ENCODE measurements at places on chromosomes 1 and 21.

DNA sequence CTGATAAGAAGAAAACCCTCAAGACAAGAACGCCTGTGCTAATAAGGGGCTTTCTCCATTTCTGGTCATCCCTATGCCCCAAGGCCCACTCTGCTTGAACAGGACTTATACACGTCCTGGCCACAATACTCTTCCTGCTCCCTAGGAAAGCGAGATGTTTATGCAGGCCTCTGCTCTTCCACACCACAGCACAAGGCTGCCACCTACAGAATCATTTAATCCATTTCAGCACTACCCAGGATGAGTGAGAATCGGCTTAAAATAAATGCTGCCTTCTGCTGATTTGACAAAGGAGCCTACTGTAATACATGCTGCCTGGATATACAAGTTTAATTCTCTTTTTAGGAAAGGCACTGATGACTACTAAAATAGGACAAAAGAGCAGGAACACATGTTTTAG lies 29.4 kb downstream of the FRRS1 start:
- no peak for DNase-seq

DNA sequence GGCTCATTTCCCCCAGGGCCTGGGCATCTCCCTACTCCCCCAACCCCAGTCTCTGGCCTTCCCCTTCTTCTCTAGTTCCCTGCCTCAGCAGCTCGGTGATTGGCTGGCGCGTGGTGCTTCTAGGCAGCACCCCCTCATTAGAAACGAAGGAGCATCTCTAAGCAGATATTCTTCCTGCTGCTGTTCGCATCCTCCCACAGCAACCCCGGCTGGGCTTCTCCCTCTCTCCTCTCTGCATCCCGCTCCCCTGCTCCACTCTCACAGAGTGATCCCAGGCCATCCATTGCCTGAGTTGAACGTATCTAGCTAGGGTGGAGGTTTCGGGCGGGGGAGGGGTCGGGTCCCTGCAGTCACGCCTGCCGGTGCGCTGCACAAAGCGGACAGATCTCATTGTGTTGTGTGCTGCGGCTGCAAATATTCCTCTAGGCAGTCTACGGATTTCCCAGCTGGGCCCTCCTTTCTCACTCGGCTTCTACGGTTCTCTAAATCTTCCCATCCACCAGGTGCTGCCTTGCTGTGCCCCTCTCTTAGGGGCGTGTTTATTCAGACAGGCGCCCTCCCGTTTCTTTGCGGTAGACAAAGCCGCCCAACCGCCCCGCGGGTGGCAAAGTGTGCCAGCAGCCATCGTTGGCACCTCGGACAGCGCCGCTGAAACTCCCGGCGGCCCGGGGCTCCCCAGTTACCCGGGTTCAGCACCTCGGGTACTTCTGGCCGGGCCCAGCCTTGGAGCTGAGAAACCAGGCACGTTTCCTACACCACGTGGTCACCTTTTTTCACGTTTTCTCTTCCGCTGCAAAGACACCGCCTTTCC lies 2.2 kb downstream of the CACNA1E start:
- DNase-seq, result no peak

DNA sequence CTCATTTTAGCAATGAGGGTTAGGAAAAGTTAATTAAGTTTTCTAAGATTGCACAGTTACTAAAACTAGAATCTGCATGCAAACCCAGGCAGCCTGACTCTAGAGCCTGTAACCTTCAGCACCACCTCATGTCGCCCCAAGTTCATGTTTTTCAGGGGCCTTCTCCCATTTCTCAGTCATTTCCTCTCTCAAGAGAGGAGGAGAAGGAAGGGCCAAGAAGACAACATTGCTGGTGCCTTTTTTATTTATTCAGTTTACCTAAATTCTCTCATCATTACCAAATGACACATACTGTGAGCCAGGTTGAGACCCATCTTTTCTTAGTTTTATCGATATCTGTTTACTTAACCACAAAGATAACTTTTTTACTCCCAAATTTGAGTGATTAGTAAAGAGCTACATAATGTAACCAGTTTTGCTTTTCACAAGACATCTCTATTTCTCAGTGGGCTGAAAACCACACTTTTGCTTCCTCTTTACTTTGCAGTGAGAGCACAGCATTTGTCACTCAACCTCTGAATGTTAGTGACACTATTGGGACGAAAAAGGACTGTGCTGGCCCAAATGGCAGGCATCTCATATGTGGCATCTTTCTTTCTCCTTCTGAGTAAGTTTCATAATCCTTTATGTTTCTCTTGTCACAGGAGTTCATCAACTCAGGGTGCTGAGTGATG lies at the start of gene CD101:
TSS of gene CD101 (plus strand) at position 507 of the 674 bp plus-strand sequence. CDS start at position 565, 58 bp downstream.
- no peak for DNase-seq

DNA sequence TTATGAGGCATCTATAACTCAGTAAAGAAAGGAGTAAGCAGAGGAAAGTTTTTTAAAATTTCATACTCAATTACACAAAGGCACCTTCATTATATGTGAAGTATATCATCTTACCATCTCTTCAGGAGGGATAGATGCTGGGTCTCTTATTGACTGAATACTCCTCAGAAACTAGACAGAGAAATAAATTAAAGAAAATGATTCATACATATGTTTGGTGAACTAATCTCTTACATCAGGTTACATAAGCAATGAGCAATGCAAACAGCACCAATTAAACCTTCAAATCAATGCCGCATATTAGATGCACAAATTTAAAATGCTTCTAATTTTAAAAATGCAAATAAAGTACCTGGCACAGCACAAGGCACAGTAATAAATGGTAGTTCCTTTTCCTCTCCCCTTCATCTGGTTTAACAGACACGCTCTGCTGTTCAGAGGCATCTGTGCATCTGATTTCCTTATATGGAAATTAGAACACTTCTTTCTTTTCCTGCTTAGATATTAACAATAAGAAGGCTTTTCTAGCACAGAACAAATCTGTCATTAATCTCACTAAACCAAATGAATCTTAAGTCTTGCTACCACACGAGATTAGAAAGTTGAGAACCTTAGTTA lies 20.0 kb downstream of the SCYL3 start:
- no peak for DNase-seq

GRCh38 chr1:8239306-8240023 lies 78.4 kb upstream of the SLC45A1 start:
- no peak for DNase-seq

- DNase-seq, result no peak
Observed at GRCh38 chr1:94562519-94563260, 21.1 kb upstream of the F3 start.

DNA sequence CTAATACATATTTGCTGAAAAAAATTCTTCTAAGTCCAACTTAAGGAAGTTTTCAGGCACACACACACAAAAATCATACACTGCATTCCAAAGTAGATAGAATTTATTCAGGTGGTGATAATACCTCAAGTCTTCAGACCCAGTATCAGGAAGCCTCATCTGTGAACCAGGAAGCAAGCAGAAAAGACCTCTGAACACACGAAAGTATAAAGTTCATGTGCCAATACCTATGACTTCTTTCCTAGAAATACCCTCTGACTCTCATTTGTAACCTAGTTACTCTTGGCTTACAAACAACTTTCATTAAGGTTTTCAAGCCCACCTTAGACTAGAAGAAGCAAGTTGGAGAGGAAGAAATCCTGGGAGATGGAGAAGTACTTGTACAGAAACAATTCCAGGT lies 35.7 kb upstream of the IFNLR1 start:
- no peak for DNase-seq

- no peak for DNase-seq
Observed at GRCh38 chr1:32774950-32775634, 42.1 kb downstream of the YARS1 start.

DNA sequence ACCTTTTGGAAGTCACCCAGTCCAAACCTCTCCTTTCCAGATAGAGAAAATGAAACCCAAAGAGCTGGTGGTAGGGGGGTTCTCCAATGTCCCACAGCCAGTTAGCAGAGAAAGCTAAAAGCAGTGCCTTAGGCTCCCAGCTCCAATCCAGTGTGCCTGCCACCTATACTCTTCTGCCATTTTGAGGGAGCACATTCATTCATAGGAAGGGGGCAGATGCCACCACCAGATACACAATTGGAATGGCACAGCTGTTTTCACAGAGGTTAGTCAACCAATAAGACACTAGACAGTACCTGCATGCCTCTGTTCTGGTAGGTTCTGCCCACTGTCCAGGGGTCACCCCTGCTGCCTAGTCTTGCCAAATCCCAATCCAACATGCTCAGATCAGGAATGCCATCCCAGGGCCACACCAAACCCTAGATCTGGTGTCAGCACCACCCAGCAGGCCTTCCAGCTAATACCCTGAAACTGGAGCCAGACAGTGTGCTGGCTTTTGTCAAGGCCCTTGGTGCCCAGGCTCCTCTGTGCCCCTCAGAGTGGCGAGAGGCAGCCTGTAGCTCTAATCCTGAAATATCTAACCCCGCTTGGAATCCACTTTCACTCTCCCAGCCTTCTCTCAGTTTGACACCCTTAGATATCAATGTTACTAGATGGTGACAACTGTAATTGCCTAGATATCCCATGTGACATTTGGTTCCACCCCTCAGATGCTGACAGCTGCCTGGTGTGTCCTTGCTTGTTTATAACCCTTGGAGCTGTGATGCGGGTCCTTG lies 178.6 kb downstream of the TGFBR3 start:
- no peak for DNase-seq

DNA sequence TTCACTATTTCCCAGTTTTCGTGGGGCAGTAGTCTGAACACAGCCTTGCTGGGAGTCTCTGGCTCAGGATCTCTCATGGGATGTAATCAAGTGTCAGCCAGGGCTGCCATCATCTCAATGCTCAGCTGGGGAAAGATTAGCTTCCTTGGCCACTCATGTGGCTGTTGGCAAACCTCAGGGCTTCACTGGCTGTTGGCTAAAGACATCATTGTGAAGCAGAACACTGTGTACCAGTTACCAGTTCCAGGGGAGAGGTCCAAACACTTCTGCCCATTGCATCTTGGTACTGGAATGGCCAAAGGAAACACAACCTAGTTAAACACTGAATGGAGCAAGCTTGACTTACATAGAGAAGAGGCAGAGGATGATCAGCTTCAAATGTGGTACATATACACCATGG lies 33.7 kb downstream of the AADACL4 start:
- no peak for DNase-seq

GRCh38 chr21:36504067-36505058 lies 24.4 kb upstream of the CLDN14 start:
- no peak for DNase-seq

DNA sequence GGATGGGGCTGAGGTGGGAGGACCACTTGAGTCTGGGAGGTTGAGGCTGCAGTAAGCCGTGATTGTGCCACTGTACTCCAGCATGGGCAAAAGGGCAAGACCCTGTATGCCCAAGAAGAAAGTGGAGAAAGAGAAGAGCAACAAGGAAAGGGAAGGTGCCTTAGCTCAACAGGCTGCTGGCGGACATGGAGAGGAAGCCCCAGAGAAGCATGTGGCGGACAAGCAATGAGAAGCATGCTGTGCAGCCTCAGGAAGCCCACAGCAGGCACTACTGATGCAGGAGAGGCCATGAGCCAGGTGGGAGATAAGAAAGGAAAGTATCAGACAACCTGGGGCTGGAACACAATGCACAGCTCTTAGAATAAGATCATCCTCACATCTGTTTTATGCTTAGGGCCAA lies 32.6 kb upstream of the GNG4 start:
- DNase-seq, result no peak

GRCh38 chr1:28984311-28984684 lies 69.9 kb downstream of the EPB41 start:
- DNase-seq, result no peak

- DNase-seq, result no peak
Observed at GRCh38 chr1:1354271-1355247, 3.8 kb downstream of the MXRA8 start.

- no peak for DNase-seq
Observed at GRCh38 chr21:32334980-32335531, 36.4 kb downstream of the MRAP start.

GRCh38 chr1:203049576-203050180 lies 23.4 kb downstream of the PPFIA4 start:
- no peak for DNase-seq

DNA sequence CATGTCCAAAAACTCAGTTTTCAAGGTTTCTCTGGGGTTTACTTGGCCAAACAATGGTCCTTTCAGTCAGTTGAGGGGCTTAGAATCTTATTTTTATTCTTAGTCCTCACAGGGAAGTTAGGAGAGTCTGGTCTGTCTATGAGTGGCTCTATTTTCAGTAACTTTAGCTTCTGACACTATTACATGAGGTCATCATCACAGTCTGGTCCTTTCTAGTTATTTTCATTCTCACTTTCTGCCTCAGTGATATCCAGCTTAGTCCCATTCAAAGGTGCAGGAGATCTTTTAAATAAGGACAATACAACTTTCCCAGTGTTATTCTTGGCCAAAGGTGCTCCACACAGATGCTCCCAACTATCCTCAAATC lies 30.0 kb upstream of the FGGY start:
- no peak for DNase-seq

GRCh38 chr1:156150333-156151011 lies 2.9 kb upstream of the SEMA4A start:
- DNase-seq, result no peak

- DNase-seq, result no peak
Observed at GRCh38 chr1:151313501-151313900, 13.7 kb downstream of the PI4KB start.

DNA sequence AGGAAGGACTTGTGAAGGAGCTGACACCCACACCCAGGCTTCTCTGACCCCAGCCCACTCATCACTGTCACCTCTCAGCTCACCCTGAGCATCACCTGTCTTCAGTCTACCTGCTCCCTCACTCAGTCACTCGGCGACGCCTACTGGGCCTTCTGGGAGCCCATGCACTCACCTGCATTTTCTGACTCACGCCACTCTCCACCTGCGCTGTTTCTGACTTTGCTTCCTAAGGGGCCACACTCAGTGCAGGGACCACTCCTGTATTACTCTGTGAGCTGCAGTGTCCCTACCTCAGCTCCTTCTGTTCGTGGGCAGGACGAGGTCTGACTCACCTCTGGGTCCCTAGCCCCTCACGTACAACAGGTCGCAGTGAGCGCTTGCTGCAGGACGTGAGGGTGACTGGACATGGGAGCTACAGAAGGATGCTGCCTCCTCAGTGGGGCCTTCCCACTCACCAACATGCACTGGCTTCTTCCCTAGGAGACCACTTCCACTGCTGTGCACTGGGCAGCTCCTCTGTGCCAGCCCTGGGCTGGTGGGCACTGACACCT lies 102.3 kb downstream of the GLIS1 start:
- DNase-seq, result no peak

DNA sequence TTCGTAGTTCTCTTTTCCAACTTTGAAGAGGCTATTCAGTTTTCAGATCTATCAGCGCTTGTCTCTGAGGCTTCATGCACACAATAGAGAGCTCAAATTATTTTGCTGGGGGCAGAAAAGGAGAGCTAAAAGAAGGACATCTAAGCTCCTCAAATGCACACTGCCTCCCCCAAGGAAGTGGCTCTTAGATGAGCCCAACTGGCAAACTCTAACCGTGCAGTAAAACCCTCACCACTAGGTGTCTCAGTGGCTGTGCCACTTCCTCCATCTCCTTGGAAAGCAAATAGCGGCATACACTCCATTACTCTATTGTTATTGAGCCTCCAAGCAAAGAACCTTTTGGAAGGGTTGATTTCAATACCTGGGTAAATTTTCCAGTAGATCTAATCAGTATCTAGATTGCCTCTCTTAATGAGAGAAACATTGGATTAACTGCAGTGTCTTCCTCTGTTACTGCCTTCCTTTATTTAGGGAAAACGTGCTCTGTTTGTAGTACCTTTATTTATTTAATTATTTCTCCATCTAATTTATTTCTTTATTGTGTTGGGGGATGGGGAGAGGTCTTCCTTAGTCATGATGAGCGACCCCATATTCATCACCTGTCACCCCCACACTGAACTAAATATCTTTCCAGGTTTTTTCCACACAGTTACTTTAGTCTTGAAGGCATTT lies 9.2 kb upstream of the SFPQ start:
- peak; percentile 24 for DNase-seq

Data from stimulated activated CD4-positive, alpha-beta T cell treated with anti-CD3 and anti-CD28 coated beads, Interleukin-1b, Interleukin-23, amount 100 ng/mL, for 1 hour (primary cell).